ENCODE measurements at places on chromosomes 5 and 9.

DNA sequence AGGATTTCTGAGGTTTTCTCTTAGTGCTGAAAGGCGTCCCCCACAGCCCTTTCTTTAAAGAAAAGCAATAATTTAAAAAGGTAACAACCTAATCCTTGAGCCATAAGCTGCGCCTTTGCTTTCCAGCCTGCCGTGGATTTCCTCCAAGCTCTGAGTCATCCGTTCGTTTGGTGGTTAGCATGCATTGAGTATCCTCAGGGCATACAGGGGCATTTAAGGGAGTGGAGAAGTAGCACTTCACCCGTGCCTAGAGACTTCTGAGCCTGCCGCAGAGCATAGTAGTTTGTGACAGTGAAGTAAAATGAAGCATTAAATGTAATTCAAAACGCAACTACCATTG, 892 bp upstream of the TNC start:
- DNase-seq: no peak

DNA sequence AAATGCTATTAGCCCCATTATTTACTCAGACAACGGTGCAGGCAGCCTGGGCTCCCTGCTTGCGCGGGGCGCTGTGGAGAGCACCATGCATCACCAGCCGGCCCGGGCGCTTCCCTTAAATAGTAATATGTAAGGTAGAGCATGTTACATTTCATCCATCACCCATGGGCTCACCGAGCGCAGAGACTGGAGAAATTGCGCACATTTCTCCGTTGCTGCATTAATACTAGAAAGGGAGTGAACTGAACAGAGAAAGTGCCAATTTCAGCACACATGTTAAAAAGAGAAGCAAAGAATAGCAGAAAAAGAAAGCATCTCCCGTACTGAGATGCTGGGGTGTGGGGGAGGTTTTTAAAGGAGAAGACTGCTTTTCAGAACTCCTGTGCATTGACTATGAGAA, 400.3 kb downstream of the ZSWIM6 start:
- no peak for DNase-seq

DNA sequence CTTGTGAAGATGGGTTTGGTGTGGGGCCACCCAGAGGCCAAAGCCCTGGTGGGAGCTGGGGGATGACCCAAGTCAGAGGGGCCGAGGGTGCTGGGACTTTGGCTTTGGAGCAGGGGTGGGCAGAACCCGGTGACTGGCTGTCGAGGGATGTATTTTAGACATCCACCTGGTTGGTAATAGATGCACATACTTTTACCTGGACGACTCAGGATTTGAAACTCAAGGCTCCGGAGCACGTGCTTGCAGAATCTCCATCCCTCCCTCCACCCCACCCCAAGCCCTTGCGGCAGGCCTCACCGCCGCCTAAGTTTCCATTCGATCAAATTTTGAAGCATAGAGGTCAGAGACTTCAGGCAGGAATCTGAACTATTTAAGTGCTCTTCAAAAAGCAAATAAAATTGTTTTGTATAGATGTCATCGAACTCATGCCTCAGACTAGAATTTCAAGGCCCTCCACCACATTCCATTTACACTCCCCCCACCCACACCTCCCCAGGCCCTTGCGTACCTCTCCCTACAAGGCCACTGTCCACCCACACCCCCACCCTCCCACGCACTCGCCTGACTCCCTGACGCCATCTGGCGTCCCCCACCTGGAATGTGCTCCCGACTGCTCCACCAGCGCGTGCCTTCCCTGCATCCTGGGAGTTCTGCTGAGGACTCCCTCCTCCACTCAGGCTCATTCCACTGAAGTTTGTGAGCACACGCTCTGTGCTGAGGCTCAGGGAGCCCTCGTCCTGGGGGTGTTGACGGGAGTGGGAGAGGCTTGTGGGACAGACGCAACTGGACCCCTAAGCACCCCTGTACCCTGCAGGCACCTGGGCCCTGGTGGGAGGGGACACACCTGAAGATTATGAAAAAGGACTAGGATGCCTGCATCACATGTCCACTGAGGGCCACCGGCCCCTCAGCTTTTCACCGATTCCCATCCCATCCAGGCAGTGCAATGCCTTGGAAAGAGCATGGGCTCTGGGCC, 56.4 kb upstream of the RPL26L1 start:
- DNase-seq: no peak

GRCh38 chr5:173704615-173705511, 88.4 kb upstream of the BOD1 start:
- DNase-seq: no peak

DNA sequence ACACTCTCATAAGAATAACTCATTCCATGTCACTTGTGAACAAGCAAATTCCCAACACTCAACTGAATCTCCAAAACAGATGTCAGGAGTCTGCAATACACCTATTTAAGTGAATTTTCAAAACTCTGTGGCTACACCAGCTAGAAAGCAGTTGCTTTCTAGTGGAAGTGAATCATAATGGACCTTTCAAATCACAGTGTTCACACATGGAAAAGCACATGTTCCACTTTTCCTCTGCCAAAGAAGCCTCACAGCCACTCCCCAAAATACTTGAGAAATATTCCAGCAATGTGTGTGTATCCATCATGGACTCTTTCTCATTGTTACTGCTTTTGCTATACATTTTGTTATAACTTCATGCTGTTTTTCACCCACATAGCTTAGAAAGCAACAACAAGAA, 17.4 kb downstream of the MARCHF3 start:
- no peak for DNase-seq
